ENCODE measurements at places on chromosomes 4 and X.

- DNase-seq, result no peak
Measured at GRCh38 chr4:140346136-140346535, 27.3 kb upstream of the SCOC start.

DNA sequence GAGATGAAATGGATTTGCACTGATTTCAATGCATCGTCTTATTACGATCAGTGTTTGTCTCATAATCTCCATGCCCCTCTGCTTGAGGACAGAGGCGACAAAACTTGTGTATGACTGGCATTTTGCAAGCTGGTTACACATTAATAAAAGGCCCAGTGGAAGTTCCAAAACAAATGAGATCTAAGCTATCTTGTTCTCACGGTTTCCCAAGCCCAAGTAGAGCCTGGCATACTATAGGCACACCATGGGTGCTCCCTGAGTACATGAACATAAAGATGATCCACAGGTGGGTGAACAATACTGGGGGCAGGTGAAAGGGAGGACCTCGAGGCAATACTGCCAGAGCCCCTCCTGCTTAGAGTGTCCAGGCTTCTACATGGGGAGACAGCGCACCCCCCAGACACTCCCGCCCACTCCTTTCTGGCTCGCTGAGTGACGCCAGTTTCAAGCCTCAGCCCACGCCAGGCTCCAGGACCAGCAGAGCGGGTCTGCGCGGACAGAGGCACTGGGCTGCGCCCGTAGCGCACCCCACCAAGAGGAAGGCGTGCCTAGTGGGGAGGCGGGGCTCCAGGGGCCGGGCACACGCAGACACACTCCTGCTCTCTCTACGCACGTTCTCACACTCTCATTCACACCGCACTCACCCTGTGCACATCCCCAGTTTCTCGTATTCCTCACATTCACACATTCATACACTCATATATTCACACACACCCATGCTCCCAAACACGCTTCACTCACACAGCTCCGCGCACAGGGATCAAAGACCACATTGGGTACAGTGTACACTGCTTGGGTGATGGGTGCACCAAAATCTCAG lies 8.9 kb upstream of the GSX2 start:
- no peak for DNase-seq

DNA sequence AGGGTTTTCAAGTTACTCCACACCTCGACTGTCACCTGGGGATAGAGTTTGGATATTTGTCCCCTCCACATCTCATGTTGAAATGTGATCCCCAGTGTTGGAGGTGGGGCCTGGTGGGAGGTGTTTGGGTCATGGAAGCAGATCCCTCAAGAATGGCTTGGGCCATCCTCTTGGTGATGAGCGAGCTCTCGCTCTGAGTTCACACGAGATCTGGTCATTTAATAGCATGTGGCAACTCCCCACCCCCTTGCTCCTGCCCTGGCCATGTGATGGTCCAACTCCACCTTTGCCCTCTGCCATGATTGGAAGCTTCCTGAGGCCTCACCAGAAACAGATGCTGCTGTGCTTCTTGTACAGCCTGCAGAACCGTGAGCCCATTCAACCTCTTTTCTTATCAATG lies 8.3 kb downstream of the CTAG1A start:
- no peak for DNase-seq

DNA sequence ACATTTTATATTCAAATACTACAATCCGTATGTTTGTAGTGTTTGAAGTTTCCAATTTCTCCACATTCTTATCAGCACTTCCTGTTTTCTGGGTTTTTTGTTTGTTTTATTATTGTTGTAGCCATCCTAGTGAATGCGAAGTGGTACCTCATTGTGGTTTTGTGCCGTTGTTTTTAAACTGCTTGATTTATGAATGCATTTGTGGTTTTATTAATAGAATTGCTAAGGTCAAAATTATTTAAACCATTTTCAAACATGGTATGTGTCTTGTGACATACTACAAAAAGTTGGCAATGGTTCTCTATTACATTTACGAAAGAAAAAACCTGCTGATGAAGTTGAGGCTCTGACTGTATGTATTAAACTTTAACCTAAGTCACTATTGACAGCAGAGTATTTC lies 780.0 kb upstream of the MAGEB2 start:
- no peak for DNase-seq

- DNase-seq, result no peak
Measured at GRCh38 chr4:18318682-18319388, 297.3 kb upstream of the LCORL start.

DNA sequence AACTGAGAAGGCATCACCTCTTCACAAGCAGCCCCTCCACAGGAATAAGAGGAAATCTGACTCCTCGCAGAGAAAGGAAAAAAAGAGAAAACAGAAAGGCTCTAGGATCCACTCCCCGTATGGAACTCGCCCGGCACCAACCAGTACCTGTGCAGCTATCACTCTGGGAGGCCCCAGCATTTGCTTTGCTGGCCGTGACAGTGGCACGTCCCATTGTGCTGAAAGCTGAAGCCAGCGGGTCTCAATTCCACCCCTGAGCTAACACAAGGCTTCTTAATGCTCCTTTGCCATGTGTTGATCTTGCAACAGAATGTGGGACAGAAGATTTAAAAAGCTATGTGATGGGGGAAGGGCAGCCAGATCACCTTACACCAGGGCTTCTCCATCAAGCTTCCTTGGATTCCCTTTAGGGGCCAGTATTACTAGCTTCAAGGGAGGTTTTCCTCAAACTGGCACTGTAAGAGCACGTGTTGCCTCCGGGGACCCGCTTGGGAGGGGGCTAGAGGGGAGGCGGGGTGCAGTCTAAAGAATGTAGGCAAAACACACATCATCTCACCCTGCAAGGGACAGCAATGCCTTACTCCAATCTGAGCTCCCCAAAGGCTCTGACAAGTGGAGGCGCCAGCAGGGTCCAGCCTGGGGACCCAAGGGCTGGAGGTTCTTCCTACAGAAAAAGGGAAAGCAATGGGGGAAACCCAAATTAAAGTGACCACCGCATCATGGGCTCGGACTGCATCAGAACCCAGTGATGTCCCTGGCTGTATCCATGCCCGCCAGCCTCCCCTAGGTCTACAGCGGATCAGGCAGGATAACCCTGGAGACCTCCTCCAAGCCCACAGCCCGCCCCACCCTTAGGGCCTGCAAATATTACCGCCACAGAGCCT lies 1.2 kb downstream of the USP46 start:
- DNase-seq, result no peak

GRCh38 chr4:58191109-58191508 lies 1080.9 kb upstream of the IGFBP7 start:
- DNase-seq, result no peak

DNA sequence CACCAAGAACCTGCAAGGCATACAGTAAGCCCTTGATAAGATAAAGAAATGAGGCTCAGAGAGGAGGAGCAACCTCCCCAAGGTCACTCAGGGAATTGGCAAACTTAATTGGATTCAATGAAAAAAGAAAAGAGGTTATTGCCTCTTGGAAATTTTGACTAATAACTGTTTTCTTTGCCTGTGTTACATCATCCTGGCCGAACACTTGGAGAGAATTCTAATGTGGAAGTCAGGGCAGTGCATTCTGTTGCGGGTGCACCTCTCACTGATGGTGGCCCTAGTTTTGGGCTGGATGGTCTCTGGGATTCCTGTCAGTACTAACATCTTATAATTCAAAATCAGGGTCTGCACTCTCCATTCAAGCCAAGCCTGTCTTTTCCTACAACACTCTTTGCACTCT lies 186.2 kb upstream of the BCOR start:
- DNase-seq, result no peak

GRCh38 chr4:151703401-151703800 lies 57.4 kb downstream of the GATB start:
- DNase-seq, result no peak

DNA sequence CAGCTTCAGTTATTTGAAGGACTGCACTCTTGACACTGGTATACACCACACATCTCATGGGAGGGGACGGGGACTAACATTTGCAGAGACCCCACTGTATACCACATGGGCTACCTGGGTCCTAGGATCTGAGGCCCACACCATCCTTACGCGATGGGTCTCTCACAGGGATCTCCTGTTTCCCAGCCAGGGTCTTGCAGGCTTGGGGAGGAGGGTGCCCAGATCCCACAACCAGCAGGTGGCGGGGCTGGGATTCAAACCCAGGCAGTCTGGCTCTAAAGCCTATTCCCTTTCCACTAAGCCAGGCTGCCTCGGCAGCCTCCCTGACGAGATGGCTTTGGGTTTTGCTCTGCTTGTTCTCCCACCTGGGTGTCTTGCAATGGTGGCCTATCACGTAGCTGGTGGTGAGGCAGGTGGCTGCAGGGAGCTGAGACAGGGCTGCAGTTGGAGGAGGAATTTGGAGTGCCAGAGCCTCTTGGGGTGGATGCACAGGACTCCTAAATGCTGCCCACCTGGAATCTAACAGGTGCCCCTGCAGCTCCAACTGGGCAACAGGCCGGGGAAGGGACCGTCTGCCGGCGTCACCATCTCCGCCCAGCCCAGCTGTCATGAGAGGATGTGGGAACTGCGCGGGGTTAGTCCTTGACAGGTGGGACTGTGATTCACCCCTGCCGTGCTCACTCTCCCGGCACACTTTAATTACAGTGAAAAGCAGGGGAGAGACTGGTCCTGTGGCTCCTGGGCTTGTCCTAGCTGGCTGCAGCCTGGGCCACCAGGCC lies 110.7 kb downstream of the PSAPL1 start:
- DNase-seq, result no peak

GRCh38 chr4:72463724-72464123 lies 105.3 kb downstream of the ADAMTS3 start:
- DNase-seq, result no peak

DNA sequence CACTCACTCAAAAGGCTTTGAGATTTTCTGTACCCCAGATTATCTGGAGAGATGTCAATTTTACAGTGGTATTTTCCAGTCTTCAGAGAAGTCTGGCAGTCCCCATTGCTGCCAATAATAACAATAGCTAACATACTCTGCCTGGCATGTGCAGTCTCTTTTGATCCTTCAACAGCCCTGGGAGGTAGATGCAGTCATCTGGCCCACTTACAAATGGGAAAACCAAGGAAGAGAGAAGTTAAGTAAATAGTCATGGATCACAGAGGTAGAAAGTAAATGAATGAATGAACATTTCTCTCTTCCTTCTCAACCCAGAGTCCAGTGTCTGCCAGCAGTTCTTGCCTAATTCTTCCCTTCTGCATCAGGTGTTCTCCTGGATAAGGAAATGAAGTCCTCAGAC lies 113.0 kb upstream of the EDNRA start:
- no peak for DNase-seq

DNA sequence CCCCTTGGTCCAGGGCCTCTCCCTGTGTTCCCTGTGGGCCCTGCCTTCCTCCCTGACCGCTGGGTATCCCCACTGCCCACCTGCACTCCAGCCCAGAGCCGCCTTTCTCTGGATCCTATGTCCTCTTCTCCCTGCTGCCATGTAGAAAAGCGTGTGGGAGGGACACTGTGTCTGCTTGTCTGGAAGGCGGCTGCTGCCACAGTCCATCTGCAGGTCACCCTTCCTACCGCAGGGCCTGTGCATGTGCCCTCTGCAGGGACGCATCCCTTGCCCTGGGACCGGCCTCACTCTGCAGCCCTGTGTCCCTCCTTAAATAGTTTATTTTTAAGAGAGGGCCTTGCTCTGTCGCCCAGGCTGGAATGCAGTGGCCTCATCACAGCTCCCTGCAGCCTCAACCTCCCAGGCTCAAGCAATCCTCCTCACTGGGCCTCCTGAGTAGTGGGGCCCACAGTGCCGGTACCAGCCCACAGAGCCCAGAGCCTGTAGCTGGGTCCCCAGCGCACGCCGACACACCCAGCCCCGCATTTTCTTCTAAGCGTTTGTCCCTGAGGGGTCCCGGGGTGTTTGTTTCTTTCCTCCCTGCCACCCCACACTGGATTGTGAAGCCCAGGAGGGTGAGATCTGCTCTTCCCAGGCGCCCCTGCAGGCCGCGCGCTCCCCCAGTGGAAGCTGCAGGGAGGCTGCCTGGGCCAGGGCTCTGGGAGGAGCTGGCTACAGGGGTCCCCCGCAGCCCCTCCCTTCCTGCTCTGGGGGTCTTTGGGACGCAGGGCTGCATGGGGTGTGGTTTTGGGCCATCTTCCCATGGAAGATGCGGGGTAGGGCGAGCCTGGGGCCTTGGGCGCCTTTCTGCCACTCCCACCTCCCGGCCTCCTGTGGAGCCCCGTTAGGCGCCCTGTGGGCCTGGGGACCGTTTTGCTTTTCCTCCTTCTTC lies 12.8 kb upstream of the NAT8L start:
- no peak for DNase-seq

DNA sequence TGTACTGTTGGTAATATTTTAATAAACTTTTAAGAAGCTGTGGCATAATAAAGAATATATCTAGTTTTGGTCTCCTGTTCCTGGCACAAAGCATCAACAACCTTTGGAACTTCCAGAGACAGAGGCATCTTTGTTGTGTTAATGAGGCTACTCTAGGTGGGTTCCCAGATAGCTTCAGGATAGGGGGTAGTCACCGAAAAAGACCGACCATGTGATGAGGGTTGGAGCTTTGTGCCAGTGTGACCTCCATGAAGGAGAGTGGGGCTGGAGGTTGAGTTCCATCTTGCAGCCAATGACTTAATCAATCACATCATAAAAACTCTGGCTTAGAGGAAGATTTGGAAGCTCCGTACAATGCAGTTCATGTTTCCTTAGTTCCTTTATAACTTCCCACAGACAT lies 9.9 kb downstream of the PPAT start:
- DNase-seq, result no peak

- no peak for DNase-seq
Measured at GRCh38 chr4:142959173-142959572, 113.1 kb upstream of the INPP4B start.

DNA sequence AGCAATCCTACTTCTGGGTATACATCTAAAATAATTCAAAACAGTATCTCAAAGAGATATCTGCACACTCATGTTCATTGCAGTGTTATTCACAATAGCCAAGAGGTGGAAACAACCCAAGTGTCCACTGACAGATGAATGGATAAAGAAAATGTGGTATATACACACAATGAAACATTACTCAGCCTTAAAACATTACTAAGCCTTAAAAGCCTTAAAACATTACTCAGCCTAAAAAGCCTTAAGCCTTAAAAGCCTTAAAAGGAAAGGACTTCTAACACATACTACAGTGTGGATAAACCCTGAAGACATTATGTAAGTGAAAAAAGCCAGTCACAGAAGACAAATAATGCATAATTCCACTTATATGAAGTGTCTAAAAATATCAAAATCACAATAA lies 40.3 kb upstream of the TFDP3 start:
- DNase-seq, result no peak

GRCh38 chrX:131836161-131836560 lies 186.9 kb upstream of the STK26 start:
- DNase-seq, result no peak

DNA sequence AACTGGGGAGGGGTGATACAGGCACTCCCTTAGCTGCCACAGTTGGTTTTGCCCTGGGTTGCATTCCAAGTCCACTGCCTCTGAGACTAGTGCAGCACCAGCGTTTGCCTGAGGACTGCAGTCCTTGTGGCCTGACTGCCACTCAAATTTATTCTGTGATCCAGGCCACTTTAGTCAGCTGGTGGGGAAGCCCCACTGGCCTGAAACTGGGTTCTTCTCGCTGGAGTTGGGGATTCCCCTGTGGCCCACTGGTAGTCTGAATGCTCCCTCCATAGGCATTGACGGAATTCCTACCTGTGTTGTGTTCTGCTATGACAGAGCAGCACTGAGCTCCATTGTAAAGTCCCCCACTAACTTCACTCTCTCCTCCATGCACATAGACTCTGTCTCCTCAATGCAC lies 63.8 kb downstream of the PTPN13 start:
- DNase-seq, result no peak

All from stimulated activated CD4-positive, alpha-beta T cell treated with anti-CD3 and anti-CD28 coated beads, Interleukin-1b, Interleukin-23, amount 100 ng/mL, for 1 hour (primary cell).